ENCODE measurements at places on chromosomes 12 and 14.

- no peak for DNase-seq
These were observed 70.4 kb upstream of the SLCO1C1 start for GRCh38 chr12:20624718-20625117.

DNA sequence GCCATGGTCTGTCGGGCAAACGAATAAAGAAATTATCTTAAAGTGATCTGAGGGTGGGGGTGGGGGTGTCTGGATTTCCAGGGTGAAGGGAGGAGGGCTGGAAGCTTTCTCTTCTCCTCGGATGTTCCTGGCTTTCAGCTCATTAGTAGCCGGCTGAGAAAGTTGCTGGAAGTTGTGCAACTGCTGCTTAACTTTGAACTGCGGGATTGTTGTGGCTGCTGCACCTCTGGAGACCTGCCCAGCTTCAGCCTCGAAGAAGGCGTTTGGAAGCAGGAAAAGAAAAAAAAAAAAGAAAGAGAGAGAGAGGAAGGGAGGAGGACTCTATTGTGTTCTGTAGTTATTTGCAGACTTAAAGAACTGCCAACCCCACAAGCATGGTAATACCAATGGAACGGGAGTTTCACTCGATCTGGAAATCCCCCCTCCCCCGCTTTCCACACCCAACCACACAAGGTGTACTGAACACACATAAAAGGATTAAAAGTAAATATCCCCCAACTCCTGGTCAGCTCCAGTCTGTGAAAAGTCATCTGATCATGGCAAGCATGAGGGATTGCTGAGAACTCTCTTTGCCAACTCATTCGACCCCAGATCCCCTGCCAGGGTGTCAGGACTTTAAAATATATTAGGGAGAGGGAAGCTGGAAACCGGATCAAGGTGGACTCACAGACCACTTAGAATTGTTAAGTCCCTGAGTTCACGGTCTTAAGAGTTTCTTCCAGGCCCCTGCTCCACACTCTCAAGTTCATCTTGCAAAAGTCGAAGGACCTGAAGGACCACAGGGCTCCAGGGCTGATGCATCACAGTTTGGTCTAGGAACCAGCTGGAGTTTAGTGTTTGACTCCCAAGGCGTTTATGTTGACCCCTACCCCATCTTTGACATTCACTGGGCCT lies at the start of gene RASSF9:
Gene RASSF9, minus strand, starts transcription at position 213 of the 894 bp plus-strand sequence. Its CDS starts 208 bp downstream, at position 5.
- no peak for DNase-seq

DNA sequence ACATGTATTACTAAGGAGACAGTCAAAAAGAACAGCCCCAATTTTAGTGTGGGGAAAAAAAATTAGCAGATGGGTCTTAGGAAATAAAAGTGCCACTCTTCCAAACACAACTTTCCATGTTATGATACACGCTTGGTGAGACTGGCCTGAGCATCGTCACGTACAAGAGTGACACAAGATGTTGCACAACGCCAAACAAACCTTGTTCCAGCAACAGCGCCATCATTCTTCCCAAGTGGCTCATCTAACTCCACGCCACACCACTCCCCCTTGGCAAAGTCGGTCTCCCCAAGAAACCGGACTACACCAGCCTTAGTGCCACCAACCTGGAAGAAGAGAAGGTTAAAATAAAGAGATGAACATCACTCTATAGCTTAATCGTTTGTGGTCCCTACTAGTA lies 58.7 kb downstream of the CLIP1 start:
- no peak for DNase-seq

GRCh38 chr14:21102521-21103410 lies 1.9 kb downstream of the TMEM253 start:
- no peak for DNase-seq

DNA sequence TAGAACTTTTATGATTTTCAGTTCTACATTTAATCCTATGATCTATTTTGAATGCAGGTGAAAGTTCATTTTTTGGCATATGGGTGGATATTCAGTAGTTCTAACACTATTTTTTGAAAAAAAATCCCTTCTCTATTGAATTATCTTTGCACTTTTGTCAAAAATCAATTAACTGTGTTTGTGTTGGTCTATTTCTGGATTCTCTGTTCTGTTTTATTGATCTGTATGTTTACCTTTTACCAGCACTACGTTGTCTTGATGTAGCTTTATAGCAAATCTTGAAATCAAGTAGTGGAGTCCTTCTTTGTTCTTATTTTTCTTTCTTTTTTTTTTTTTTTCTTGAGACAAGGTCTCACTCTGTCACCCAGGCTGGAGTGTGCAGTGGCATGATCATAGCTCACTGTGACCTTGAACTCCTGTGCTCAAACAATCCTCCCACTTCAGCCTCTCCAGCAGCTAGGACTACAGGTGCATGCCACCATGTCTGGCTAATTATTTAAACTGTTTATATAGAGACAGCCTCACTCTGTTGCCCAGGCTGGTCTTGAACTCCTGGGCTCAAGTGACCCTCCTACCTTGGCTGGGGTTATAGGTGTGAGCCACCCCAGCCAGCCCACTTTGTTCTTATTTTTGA lies 31.9 kb downstream of the SLC39A9 start:
- DNase-seq, result no peak

DNA sequence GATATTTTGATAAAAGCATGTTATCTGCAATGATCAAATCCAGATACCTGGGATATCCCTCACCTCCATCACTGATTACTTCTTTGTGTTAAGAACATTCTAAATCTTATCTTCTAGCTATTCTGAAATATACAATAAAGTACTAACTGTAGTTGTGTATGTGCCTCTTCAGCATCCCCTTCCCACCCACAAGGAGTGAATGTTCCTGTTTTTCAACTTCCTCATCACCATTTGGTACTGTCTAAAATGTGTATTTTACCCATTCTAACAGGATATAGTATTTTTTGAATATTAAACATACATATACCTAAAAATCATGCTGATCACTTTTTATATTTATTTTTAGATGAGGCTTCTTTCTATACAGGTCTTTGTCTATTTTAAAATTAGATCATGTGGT lies 1252.6 kb downstream of the TMEM121 start:
- DNase-seq, result no peak

DNA sequence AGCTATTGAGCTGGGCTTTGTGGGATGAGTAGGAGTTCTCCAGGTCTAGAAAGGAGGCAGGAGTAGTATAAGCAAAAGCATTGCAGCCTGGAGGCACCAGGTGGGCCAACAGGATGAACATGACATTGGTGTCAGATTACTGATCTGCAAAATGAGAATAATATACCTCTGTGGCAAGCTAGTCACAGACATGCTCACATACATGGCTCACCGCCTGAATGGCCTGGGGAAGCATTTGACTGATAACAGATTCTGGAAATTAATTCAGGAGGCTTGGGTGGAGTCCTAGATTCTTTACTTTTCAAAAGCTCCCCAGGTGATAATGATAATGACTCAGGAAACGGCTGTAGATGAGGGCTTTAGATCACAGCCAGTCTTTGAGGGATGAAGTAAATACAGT lies 709 bp downstream of the TCL1B start:
- DNase-seq, result no peak

- no peak for DNase-seq
These were observed 81.6 kb downstream of the PLEKHG7 start for GRCh38 chr12:92784356-92784755.

GRCh38 chr12:62296001-62296400 lies 35.8 kb downstream of the USP15 start:
- DNase-seq, result no peak

GRCh38 chr12:131380220-131380964 lies 330.5 kb upstream of the SFSWAP start:
- DNase-seq, result no peak

DNA sequence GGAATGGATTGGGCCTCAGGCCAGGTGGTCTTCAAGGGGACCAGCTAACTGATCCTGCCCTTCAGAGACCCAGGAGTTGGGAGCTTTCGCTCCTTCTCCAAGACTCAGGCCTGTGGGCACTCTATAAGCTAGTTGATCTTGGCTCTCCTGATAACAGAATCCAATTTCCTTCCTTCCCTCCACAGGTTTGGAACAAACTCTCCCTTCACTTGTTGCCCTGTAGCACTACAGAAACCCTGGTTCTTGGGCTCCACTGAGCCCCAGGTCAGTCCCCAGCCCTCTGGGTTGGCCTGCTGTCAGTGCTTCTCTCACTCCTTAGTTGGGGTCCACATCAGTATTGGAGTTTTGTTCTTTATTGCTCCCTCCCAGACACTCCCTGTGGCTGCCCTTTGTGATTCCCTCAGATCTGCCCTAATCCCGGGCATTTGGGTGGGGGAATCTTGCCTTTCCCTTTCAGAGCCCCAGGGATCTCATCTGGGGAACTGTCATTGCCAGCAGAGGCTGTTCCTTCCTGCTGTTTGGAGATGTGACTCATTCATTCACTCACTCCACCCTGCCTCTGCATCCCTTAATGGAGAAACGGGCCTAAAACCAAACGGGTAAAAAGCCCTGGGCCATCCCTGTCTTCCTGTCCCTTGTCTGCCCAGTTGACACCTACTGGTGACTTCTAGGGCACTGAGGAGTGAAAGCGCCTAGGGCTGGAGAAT lies 4.4 kb upstream of the GPD1 start:
- DNase-seq, result no peak

GRCh38 chr12:24731596-24731995 lies 217.3 kb downstream of the BCAT1 start:
- no peak for DNase-seq

- no peak for DNase-seq
These were observed 8.6 kb upstream of the NEMF start for GRCh38 chr14:49860988-49861698.

DNA sequence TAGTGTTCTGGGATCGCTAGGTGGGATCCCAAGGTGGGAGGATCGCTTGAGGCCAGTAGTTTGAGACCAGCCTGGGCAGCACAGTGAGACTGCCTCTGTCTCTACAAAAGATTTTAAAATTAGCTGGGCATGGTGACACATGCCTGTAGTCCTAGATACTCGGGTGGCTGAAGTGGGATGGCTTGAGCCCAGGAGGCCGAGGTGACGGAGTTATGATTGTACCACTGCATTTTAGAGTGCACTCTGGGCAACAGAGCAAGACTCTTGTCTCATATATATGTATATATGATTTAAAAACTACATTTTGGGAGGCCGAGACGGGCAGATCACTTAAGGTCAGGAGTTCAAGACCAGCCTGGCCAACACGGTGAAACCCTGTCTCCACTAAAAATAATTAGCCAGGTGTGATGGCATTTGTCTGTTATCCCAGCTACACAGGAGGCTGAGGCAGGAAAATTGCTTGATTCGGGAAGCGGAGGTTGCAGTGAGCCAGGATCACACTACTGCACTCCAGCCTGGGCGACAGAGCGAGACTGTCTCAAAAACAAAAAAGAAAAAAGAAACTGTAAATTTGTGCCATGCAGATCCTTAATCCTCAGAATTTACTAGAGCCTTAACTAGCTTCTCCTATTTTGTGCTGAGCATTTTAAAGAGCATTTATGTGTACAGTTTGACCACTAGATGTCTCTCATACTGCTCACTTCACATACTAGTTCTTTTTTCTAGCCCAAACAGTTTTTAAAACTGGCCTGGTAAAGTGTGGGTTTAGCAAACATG lies 114.8 kb downstream of the MON2 start:
- DNase-seq, result no peak

DNA sequence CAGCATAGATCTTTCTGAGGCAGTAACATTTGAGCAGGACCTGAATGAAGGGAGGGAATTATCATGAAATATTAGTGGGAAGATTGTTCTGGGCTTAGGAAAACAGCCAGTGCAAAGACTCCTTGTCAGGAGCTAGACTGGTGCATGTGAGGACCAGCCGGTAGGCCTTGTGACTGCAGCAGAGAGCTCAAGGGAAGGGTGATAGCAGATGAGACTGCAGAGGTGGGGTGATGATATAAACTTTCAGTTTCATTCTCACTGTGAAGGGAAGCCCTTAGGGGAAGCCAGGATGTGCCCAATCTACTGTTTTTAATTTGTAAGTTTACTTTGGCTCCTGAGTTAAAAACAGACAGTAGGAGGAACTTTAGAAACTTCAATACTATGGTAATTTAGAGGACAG lies 12.4 kb downstream of the IL22 start:
- no peak for DNase-seq

DNA sequence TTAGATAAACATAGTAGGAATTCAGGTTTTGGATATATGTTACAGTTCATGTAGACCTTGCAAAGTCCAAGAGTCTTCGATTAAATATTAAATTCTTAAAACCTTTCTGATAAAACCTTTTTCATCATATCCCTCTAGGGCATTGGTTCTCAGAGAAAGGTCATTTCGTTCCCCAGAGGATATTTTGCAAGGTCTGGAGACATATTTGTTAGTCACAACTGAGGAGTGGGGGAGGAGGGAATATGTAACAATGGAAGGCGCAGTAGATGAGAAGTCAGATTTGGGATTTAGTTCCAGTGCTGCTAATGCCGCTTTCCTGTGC lies 5.3 kb downstream of the TMEM253 start:
- DNase-seq, result no peak

DNA sequence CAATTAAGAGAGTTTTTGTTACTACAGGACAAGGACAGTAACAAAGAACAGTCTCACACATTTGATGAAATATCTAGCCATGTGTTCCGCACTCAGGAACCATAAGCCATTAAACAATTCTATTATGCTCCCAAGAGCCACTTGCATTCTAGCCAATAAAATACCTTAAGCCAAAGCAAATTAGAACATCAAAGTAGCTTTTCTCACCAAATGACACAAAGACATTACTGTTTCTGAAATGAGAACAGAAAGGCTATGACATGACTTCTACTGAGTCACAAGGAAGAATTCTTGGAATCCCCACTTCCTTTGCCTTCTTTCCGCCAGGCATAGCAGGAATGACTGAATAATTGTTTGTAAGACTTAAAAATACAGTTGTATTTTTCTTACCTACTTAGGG lies 445.8 kb downstream of the ATP23 start:
- DNase-seq, result no peak

GRCh38 chr14:36207500-36207899 lies 31.0 kb upstream of the PTCSC3 start:
- DNase-seq, result no peak

DNA sequence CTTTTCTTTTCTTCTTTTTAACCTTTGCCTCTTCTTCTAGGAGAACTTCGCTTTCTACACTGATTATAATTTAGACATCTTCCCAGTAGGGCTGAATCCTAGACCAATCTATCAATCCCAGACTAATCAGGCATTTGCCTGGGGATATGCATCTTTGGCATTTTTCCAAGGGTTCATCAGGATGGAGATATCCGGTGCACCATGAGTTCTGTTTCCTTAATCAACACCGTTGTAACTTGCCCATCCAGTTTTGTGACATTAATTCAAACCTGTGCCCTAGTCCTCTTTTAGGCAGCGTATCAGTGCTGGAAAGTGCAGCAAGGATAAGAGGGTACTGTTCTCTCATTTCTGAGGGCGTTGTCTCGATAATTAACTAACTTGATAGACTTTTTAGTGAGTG lies 617 bp upstream of the MGP start:
- DNase-seq, result no peak

GRCh38 chr14:100421756-100422470 lies 98.8 kb downstream of the SLC25A47 start:
- no peak for DNase-seq
